ENCODE measurements at places on chromosomes 2 and 18. TPM values are rescaled to one million over a fixed set of nuclear protein-coding genes. Genes with fewer than 3 reads are reported as not detected.

GRCh38 chr2:111094691-111095090, 26.0 kb upstream of the BCL2L11 start:
- H3K4me1 ChIP-seq: peaks cover 14% of the 10 kb centered on the region
- H3K27me3 ChIP-seq: peaks cover 68% of the 10 kb centered on the region
- no peaks in the 10 kb centered on the region for H3K36me3 ChIP-seq

- peaks cover 42% of the 10 kb centered on the region for H3K4me1 ChIP-seq
- peaks cover 32% of the 10 kb centered on the region for H3K36me3 ChIP-seq
- H3K4me3 ChIP-seq: no peak overlapping the region
- no peak for DNase-seq
- H3K27me3 ChIP-seq: no peaks in the 10 kb centered on the region
Measured at GRCh38 chr2:237723602-237724001, 75.0 kb upstream of the RBM44 start.

- H3K36me3 ChIP-seq: no peaks in the 10 kb centered on the region
- DNase-seq: no peak
- no peaks in the 10 kb centered on the region for H3K27me3 ChIP-seq
- no peak overlapping the region for H3K4me3 ChIP-seq
- H3K4me1 ChIP-seq: no peaks in the 10 kb centered on the region
- no peak overlapping the region for H3K27ac ChIP-seq
Measured at GRCh38 chr2:184556639-184557038, 41.7 kb upstream of the ZNF804A start.

DNA sequence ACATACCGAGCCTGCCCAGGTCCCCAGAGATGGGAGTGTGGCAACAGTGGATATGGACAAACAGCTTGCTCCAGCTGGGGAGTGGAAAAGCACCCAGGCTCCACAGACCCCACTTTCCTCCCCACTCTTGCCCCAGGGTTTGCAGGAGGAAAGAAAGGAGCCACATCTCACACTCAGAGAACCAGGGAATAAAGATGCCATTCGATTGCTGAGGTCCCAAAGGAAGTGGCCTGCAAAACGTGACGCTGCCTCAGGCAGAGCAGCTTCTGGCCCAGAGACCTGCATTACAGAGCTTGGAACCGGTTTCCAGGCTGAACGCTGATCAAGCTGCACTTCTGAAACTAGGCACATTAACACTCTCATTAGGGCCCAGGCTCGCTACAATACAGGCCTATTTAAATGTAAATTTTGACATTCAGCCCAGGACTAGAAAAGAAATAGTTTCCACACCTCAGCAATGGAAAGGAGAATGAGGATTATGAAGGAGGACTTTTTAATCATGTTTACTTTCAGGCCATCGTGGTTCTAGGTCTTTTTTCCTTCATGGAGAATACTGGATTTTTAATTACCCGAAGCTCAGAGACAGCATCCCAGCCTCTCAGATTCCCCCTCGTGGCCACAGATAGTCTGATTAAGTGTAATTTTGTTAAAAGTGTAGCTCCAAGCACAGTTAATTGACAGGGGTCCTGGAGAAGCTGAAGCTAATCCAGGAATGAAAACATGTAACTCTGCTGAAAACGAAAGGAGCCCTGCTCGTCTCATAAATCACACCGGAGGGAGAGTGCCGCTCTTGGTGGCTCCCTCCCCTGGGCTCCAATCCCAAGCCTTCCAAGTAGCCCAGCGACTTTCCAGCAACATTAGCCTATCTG, 221.3 kb upstream of the RAB6C start:
- H3K4me1 ChIP-seq: no peaks in the 10 kb centered on the region
- no peaks in the 10 kb centered on the region for H3K27me3 ChIP-seq
- no peaks in the 10 kb centered on the region for H3K36me3 ChIP-seq
- no peak overlapping the region for H3K4me3 ChIP-seq
- no peak for DNase-seq

GRCh38 chr2:48473271-48473670, 56.7 kb upstream of the STON1 start:
- H3K27me3 ChIP-seq: no peaks in the 10 kb centered on the region
- no peak overlapping the region for H3K27ac ChIP-seq
- DNase-seq: no peak

DNA sequence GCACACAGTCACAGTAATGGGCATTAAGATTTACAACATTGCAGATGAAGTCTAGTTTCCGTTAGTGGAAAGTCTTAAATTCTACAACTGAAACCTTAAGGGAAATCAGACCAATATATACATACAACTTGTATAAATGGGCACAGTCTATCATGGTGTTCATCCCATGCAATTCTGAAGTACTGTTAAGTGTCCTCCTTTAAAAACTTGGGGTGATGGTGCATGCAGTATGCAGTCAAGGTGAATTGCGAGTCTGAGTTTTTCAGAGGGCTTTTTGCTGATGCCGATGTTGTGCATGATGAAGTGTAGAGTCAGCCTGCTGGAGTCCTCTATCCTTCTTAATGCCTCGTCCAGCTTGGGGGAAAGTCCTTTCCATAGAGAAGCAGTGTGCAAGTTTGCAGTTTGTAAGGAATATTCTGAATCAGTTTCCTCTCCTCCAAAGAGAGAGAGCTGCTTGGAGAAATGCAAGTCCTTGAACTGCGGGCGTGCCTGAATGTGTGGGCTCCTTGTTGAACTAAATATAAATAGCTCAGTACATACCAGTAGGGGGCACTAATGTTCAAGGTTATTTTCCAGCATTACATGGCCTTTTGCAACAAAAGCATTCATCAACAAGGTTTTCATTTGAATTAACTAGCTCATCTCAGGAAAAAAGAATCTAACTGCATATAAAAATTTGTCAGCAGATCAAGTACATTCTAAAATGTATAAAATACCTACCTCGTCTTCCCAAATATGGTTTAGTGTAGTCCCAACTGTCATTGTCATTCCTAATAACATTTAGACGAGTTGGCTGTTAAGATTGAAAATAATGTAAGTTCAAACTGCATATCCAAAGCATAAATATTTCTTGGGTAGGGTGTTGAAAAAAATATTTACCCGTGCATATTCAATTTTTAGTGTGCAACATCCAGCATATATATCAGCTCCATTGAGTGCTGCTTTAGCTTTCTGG, 21.3 kb downstream of the HNRNPLL start:
- peaks cover 45% of the 10 kb centered on the region for H3K36me3 ChIP-seq
- peaks cover 28% of the 10 kb centered on the region for H3K4me1 ChIP-seq
- no peak overlapping the region for H3K4me3 ChIP-seq
- H3K27me3 ChIP-seq: no peaks in the 10 kb centered on the region
- peak; percentile 9 for DNase-seq
- peak overlapping the region; percentile 75 for H3K27ac ChIP-seq

- no peak overlapping the region for H3K4me3 ChIP-seq
- no peak for DNase-seq
- H3K27ac ChIP-seq: no peak overlapping the region
- H3K27me3 ChIP-seq: no peaks in the 10 kb centered on the region
- H3K4me1 ChIP-seq: peaks cover 23% of the 10 kb centered on the region
- peaks cover 11% of the 10 kb centered on the region for H3K36me3 ChIP-seq
Measured at GRCh38 chr18:79203017-79203605, 133.9 kb downstream of the ATP9B start.

GRCh38 chr2:1634681-1635341, 109.5 kb downstream of the PXDN start:
- H3K27ac ChIP-seq: no peak overlapping the region
- no peak for DNase-seq
- no peaks in the 10 kb centered on the region for H3K27me3 ChIP-seq
- H3K4me1 ChIP-seq: no peaks in the 10 kb centered on the region

GRCh38 chr2:33467413-33467812, 9.0 kb upstream of the RASGRP3 start:
- no peak overlapping the region for H3K27ac ChIP-seq
- no peak for DNase-seq
- no peaks in the 10 kb centered on the region for H3K4me1 ChIP-seq
- peaks cover 6% of the 10 kb centered on the region for H3K27me3 ChIP-seq
- no peaks in the 10 kb centered on the region for H3K36me3 ChIP-seq

PFN4 gene
- total RNA-seq: not detected

RGPD4 gene
- not detected for total RNA-seq

TNFAIP6 gene
- not detected for total RNA-seq

SPATA3 gene
- total RNA-seq: not detected

Measured in activated T-helper 1 cell treated with anti-CD3 and anti-CD28 coated beads, Interleukin-12 subunit alpha, Interleukin-12 subunit beta, Interleukin-2, Interleukin-4 antibody, amounts not matched to agents 30 ng/mL and 10 ng/mL and 1 ng/mL, durations not matched to agents 14 hours and 24 hours and 36 hours (primary cell).